ENCODE measurements at places on chromosomes 7 and 10.

DNA sequence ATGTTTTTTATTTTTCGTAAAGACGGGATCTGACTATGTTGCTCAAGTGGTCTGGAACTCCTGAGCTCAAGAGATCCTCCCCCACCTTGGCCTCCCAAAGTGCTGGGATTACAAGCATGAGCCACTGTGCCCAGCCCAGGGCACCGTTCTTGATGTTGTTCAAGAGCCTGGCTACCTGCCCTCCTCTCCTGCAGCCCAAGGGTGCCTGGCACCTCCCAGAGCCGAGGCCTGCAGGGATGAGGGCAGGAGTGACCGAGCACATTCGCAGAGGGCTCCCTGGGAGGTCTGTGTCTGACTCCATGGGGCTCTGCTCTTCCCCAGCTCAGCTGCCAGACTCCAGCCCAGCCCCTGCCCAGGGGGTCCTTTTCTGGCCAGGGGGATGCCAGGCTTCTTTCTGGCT, 15.4 kb downstream of the SH2B2 start:
- no peak for DNase-seq

DNA sequence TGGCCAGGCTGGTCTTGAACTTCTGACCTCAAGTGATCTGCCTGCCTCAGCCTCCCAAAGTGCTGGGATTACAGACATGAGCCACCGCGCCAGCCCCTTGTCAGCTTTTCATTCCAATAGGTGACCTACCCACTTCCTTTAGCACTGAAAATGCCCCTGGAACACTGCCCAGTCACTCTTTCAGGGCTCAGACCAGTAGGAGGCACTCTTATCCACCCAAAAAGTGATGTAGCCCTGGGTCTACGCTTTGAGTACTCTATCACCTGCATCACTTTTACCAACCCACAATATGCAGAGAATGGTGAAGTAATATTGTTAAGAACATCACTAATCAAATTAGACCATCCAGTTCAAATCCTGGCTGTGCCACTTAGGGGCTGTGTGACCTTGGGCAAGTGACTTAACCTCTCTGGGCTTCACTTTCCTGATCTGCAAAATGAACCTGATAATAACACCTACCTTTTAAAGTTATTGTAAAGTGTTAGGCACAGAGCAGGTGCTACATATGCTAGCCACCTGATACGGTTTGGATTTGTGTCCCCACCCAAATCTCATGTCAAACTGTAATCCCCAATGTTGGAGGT, 5.2 kb downstream of the CALN1 start:
- no peak for DNase-seq

- no peak for DNase-seq
Observed at GRCh38 chr10:118148247-118148646, 101.5 kb upstream of the RAB11FIP2 start.

DNA sequence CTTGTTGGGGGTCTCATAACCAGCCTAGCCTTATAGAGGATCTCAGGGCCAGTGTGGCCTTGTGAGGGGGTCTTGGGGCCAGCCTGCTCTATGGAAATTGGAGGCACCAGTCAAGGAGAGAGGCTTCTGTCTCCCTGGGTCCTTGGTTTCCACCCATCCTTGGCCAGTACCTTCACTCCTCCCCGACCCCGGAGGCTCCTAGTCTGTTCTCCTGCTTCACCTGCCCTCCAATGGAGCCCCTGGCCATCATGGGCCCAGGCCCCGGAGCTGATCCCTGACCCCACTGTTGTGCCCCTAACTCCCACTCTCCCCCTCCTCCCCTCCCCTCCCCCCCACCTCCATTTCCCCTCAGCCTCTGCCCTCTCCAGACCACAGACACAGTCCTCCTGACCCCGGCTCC, 29.7 kb downstream of the RASGEF1A start:
- DNase-seq: no peak

GRCh38 chr7:121272676-121273075, 56.1 kb upstream of the WNT16 start:
- no peak for DNase-seq
